Posterior vena cava (tissue), 2 donors: ENCODE measurements at places on chromosomes 5 and 9. TPM values are rescaled to one million over a fixed set of nuclear protein-coding genes. Genes with fewer than 3 reads are reported as not detected.

- no peak for DNase-seq
Measured at GRCh38 chr5:33806738-33807442, 84.9 kb downstream of the ADAMTS12 start.

- peak; percentile 81 for DNase-seq
Measured at GRCh38 chr5:56155992-56156584, 77.0 kb downstream of the ANKRD55 start.

The SLCO4C1 gene
- total RNA-seq, result 0.37 TPM

- no peak for DNase-seq
Measured at GRCh38 chr5:53358794-53359193, 121.6 kb upstream of the FST start.

GRCh38 chr9:71795097-71795813 lies 26.9 kb upstream of the CEMIP2 start:
- no peak for DNase-seq

The SPZ1 gene
- not detected for total RNA-seq

DNA sequence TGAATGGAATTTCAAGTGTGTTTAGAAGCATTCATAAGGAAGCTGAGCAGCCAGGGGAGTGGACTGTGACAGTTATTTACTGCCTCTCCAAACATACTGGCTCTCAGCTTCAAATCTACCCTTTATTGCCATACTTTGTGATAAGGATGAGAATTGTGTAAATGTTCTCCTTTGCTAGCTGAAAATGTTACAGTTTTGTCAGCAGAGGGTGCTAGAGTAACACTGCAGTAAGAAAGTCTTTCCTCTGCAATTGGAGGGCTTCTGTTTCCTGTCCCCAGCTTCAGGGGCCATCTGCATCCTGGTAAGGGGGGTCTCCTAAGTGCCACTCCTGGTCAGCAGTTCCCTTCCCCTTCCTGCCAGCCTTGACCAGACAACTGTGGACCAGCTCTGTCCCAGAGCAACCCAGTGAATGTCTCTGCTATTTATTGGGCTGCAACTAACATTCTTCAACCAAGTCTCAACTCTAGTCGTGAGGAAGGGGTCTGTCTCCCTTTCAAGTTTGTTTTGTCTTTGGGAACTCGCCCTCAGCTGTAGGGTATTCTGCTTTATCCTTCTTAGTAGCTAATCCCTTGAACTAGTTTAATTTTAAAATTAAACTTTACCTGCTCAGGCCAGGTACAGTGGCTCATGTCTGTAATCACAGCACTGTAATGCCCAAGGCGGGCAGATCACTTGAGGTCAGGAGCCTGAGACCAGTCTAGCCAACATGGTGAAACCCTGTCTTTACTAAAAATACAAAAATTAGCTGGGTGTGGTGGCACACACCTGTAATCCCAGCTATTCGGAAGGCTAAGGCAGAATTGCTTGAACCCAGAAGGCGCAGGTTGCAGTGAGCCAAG lies 45.3 kb downstream of the RAPGEF6 start:
- no peak for DNase-seq

The NOTCH1 gene
- 40.4 TPM for total RNA-seq

The KCNN2 gene
- 0.46 TPM for total RNA-seq

The CDC20B gene
- not detected for total RNA-seq

GRCh38 chr5:143516249-143516648 lies 112.8 kb upstream of the NR3C1 start:
- DNase-seq, result no peak

GRCh38 chr5:18754201-18754600 lies 1119.9 kb downstream of the TAF11L14 start:
- no peak for DNase-seq

The HAPLN1 gene
- total RNA-seq, result not detected

DNA sequence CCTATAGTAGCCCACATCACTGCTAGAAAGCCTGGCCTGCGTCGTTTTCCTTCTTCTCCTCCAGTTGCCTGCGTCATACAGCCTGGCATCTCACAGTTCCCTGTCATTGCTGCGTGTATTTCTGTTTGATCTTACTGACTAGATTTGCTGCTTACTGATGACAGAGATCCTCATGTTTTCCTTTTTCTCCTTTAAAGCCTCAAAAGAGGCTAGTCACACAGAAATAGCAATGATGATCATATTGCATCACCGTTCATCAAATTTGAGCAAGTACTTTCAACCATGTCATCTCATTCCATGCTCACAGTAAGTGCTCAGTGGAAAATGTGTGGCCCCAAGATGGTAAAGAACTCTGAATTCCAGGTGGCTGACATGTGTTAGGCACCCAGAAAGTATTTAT lies 76.8 kb downstream of the MVB12B start:
- DNase-seq, result no peak

GRCh38 chr5:124751031-124751430 lies 4.6 kb upstream of the ZNF608 start:
- no peak for DNase-seq

DNA sequence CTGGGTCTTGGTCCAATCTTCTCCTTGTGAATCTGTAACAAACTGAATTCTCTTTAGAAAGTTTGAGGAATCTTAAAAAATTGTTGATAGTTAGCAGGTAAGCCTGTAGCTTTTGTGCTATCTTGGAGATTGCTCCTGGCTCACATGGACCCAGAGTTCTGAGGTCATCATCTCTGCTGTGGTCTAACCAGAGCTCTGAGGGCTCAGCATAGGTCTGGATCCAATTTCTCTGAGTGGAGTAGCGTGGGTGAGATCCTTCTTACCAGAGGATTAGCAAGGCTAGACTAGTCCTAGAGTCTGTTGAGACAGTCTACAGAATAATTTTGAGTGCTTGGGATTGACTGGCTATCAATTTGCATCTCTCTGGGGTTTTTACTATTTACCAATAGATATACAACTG lies 60.5 kb upstream of the IL6ST start:
- no peak for DNase-seq

DNA sequence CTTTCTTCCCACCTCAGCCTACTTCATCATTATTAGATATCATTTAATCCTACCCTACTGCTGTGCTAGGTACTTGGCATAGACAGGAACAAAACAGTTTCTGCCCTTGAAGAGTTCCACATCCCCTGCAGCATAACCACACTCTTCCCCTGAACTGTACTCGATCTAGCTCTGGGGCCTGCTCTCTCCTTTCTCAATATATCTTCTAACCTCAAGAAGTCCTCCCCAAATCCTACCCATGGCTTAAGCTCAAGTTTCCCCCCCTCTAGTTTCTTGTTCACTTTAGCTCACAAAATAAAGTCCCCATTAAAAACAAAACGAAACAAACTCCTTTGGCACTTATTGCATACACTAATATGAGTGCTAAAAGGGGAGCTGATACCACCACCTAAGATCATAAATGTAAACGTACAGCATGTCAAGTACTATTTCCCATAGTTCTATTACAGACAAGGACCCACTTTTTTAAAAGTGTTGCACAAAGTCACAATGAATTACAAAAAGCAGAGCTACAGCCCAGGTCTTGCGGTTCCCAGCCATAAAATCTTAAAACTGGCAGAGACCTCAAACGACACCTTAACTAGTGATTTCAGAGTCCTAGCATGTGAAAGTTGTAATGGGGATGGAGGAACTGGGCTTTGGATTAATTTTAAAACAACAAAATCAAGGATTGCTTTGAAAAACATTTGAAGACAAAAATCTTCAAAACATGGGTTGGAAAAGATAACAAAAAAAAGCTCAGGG lies 80.7 kb downstream of the PTPDC1 start:
- DNase-seq, result no peak

The KCNV2 gene
- not detected for total RNA-seq

GRCh38 chr5:176409765-176410164 lies 6.6 kb downstream of the CLTB start:
- no peak for DNase-seq

GRCh38 chr5:119420169-119420568 lies 32.1 kb upstream of the HSD17B4 start:
- no peak for DNase-seq

The ENHO gene
- 0.24 TPM for total RNA-seq

DNA sequence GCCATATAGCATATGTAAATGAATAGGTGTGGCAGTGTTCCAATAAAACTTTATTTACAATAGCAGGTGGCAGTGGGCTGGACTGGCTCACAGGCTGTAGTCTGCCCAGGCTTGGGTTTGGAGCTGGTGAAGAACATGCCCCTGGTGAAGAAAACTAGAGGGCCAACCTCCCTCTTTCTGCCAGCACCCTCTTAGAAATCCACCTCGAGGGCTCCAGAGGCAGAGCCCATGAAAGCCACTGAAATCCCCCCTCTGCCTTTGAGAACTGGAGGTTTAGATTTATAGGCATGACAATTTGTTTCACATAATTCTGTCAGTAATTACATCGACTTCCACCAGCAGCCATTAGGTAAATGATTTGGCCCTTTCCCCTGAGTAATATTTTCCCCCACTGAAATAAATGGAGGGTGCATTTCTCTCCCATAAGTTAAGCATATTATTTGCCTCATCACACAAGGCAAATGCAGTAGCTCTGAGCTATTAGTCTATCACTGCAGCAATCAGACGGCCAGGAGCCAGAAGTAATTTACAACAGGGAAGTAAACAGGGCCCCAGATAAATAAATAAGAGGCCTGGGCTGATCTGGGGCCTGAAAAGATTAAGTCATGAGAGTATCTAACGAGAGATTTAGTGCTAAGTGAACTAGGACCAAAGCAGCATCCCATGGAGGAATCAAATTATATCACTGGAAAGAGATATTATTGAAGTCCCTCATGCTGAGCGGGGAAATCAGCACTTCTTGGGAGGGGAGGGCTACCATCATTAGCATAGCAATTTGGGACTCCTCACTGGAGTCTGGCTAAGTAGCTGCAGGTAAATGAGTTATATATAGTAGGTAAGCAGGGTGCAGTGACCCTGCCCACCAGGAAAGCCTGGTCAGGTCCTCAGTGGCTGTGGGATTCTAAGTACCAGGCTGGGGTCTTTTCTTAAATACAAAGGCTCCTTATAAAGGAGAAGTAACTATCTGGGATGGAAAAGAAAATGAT lies 123.9 kb downstream of the SLIT3 start:
- no peak for DNase-seq

- no peak for DNase-seq
Measured at GRCh38 chr5:53507013-53507412, 26.6 kb downstream of the FST start.

- no peak for DNase-seq
Measured at GRCh38 chr9:111900151-111900857, 3.7 kb downstream of the UGCG start.

GRCh38 chr5:14217587-14217986 lies 74.4 kb downstream of the TRIO start:
- DNase-seq, result no peak

- no peak for DNase-seq
Measured at GRCh38 chr9:29564564-29564963, 1991.3 kb upstream of the C9orf72 start.

The PPP1R2B gene
- not detected for total RNA-seq

The GABRA6 gene
- not detected for total RNA-seq

DNA sequence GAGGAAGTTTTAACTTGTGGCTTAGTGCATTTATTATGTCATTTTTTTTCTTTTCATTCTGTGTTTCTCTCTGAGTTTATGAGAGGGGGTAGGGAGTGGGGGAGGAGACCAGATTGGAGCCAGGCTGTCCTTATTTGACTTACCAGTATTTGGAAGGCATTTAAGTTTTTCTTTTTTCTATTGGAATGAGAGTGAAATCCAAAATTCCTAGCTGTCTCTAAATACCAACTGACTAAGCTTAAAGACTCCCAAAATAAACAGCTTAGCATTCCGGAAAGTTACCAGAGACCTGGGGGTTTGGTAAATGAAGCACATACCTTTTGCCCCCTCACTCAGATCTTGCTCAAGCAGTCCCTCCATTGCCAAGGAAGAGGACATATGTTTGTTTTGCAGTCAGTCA lies 581.9 kb upstream of the BRINP1 start:
- DNase-seq, result no peak

The BASP1 gene
- total RNA-seq, result 31.4 TPM

The SLC25A48 gene
- 0.19 TPM for total RNA-seq

The BTNL3 gene
- not detected for total RNA-seq

DNA sequence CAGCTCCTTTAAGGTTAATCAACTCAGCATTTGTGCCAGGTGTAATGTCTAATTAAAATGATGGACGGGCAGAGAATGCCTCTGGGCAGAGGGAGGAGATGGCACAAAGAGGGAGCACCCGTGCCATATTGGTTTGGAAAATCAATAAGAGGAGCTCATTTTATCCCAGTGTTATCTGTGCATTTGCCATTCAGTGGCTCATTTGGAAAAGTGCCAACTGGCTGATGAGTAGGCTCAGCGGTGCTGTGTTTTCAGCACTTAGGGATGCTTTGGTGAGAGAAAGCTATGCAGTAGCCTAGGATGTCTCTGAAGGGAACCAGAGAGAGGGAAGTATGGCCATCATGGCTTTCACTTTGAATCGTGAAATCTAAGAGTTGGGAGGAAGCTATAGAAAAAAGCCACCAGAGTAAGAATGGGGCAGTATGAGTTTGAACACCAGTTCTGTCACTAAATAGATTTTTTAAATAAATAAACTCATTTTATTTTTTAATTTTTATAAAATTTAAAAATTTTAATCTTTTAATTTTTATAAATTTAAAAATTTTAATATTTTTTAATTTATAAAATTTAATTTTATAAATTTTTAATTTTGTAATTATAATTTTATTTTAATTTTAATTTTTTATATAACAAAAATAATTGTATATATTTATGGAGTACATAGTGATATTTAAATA lies 472.8 kb downstream of the BRINP1 start:
- DNase-seq, result no peak

- no peak for DNase-seq
Measured at GRCh38 chr9:34662526-34663302, at the start of gene CCL27. CCL27 (minus strand) TSS chr9:34662657; CDS start chr9:34662633, 24 bp downstream.

The PCA3 gene
- total RNA-seq, result not detected

DNA sequence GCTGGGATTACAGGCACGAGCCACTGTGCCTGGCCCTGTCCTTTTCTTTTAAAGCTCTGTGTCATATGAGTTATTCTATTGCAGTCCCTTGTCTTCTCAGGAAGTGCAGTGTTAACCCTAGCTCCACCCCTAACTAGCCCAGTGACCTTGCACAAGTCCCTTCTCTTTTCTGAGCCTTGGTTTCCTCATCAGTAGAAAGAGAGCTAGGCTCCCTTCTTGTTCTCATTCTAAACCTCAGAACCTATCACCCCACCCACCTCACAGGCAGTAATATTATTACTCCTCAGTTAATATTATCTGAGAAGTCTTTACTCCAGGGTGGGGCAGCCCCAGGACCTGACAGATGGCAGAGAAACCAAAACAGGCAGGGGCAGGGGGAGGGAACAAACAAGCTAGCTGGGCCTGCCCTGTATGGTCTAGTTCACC lies 7.2 kb downstream of the CYFIP2 start:
- DNase-seq, result no peak

DNA sequence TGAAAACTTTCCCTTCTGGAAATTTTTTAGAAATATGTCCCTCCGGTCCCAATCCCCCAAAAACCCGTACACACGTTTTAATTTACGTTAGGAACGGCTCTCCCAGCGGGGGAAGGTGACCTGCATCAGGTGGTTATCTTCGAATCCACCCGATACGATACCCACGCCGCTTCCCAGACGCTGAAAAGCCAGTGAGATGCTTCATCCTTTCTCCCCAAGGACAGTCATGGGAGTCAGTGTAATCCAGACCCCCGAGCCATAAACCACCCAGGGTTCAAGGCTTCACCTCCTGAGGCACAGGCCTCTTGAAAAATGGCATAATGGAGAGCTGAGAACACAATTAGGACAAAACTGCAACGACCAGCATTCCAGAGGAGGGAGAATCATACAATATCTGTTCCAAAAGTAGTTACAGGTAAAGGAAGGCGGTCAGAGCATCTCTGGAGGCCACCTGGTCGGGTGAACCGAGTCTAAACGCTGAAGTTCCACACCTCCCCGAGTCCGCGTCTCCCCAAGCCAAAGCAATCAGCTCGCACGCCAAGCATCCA lies 857 bp downstream of the FAM169A start:
- no peak for DNase-seq

GRCh38 chr9:23563517-23563916 lies 262.5 kb downstream of the ELAVL2 start:
- no peak for DNase-seq

The MEIKIN gene
- total RNA-seq, result 1.4 TPM
